ENCODE measurements at places on chromosomes 1 and 21.

DNA sequence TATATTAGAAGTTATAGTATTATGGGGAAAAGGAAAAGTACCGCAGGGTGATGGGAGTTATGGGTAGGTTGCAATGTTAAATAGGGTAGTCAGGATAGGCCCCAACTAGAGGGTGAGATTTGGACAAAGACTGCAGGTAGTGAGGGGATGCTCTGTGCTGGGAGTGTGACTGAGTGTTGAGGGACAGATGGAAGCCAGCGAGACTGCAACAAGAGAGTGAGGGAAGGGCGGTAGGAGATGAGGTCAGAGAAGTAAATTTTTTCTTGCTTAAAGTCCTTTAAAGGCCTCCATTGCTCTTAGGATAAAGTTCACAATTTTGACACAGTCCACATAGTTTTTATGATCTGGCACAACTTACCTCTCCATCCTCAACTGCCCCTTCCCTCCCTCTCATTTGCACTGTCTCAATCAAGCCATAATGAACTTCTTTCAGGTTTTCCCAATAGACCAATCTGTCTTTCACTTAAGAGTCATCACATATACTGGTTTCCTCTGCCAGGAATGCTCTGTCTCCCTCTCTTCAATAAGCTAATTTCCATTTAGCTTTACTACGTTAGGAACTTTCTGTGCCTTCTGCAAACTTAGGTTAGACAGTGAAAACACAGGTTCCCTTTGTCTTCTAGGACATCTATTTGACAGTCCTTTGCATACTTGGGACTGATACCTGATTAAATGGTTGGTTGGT is 237.7 kb upstream of the CACYBP start:
- no peak for DNase-seq

GRCh38 chr1:245776694-245777332 is 622.0 kb downstream of the KIF26B start:
- DNase-seq, result no peak

GRCh38 chr1:93532780-93533378 is 85.0 kb downstream of the FNBP1L start:
- DNase-seq, result no peak

DNA sequence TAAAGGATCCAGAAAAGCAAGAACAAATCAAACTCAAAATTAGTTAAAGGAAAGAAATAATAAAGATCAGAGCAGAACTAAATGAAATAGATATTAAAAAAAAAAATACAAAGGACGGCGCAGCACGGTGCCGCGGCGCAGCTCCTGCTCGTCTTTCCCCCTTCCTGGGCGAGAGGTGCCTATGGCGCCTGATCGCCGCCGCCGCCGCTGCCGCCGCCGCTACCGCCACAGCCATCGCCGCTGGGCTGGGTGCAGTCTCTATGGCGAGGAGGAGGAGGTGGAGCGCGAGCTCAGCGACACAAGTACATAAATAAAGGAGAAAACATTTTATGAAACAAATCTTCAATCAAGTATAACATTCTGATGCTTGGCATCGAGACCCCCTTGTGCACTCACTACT is 77.6 kb upstream of the VANGL1 start:
- DNase-seq, result no peak
